ENCODE measurements at places on chromosomes 3 and 15.

DNA sequence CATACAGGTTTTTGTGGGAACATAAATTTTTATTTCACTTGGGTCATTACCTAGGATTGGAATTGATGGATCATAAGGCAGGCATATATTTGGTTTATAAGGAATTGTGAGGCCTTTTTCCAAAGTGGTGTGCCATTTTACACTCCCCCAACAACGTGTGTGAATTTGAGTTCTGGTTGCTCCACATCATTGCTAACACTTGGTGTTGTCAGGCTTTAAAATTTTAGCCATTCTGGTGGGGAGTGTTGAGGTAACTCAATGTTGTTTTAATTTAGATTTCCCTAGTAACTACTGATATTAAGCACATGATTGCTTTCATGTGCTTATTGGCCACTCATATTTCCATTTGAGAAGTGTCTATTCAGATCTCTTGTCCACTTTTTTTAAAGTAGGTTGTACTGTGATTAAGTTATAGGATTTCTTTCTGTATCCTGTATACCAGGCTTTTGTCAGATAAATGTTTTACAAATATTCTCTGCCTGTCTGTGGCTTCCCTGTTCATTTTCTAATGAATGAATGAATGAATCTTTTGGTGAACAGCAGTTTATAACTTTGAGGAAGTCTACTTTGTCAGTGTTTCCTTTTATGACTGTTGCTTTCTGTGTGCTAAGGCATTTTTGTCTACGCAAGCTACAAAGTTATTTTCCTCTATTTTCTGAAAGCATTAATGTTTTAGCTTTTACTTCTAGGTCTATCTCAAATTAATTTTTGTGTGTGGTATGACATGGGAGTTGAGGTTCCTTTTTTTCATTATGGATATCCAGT, 17.9 kb upstream of the NR2C2 start:
- no peak for DNase-seq

GRCh38 chr3:124007186-124007585, 15.3 kb upstream of the ROPN1 start:
- no peak for DNase-seq

GRCh38 chr3:173650596-173650995, 253.1 kb downstream of the NLGN1 start:
- DNase-seq: no peak

DNA sequence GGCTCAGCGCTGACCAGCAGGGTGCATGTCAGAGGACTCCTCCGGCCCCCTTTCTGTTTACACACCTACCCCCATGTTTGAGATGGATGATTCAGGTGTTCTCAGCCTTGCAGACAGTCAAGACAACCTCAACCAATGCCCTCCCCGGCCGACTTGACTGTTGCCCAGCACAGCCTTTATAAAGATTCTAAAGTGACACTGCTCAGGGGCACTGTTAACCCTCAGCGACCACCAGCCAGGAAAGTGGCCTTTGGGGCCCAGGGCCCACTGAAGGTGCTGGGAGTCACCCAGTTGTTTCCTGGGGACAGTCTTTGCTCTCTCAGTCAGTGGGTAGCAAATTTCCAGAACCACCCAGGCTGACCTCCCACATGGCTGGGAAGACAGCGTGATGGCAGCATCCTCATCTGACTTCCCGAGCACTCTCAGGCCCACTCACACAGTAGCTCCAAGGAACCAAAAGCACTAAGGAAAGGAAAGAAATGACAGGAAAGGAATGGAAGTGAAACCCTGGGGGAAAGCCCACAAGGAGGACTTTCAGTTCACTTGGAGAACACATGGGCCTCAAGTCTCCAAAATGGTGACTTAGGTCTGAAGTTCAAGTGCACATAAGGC, 128.4 kb downstream of the ASB7 start:
- no peak for DNase-seq

DNA sequence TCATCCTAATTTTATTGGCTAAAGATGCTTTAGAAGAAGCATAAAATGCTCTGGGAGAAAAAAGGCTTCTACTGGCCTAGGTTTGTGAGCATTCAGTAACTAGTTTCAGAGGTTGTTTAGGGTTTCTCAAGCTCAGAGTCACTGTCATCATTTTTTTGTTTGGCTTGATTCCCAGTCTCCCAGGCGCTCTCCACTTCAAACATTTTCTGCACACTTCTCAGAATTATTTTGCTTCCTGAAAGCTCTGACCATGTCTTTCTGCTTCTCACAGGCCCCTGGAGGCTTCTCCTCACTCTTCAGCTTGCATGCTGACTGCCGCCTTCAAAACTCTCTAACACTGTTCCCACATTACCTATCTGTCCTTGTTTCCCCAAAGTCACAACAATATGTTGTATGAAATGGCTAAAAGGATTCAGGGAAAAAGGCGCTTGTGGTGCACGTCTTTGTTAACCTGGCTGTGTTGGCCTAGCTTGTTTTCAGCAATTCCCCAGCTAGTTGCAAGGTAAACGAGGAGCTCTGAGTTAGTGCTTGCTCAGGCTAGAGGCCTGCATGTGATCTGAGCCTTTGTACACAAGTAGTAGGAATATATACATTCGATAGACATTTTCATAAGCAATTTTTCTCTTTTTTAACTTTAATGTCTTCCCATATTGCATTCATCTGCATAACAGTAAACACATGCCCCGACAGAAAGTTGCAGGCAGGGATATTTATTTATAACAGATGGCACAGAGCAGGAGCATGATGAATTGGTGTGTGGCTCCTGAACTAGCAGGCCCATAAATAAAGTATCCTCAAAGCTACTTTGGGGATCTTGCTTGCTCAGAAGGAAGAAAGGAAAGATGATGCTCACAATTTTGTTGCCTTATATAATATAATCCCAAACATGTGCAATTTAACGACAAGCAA, 129.2 kb upstream of the DPH6 start:
- no peak for DNase-seq

DNA sequence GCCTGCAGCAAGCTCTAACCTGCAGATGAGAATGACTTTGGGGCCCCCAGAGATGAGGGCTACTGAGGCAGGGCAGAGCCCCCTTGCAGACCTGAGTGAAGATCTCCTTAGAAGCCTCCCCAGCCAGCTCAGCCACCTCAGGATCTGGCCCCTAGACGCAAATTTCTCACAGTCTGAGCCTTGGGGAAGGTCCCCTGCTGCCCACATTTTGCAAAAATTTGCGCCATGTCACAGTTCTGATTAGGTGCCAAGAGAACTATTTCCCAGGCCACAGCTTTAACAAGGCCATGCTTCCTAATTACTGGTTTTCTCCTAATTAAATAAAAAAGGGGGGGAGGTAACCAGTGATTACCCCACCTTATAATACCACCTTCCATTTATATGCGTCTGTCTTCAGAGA, 81.0 kb upstream of the HES1 start:
- no peak for DNase-seq

Data from stimulated activated CD8-positive, alpha-beta memory T cell treated with anti-CD3 and anti-CD28 coated beads, Interleukin-4, amount 100 ng/mL, for 24 hours (primary cell).